ENCODE measurements at places on chromosomes 7 and 10.

DNA sequence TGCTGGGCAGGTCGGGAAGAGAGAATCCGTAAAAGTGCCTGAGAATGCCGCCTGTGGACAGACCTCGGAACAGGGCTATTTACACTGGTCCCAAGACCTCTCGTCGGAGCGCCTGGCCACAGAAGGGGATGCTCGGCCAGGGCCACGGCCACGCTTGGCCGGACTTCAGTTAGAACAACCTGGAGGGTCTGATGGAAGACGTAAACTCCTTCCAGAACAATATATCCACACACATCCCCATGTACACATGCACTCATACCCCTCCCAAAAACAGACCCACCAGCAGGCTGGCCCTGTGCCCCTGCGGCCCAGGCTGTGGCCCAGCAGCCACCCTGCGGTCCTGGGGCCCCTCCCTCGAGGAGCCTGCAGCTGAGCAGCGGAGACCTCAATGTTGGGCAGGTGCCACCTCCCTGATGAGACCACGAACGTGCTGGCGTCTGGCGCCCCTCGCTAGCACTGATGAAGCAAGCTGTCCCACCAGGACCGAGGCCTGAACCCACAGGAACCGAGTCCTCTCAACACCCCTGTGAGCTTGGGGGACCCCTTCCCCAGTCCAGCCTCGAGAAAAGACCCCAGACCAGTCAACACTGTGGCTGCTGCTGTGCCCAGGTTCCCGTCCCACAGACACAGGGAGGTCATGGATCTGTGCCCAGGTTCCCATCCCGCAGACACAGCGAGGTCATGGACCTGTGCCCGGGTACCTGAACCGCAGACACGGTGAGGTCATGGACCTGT is 8.9 kb downstream of the CFAP46 start:
- no peak for DNase-seq

DNA sequence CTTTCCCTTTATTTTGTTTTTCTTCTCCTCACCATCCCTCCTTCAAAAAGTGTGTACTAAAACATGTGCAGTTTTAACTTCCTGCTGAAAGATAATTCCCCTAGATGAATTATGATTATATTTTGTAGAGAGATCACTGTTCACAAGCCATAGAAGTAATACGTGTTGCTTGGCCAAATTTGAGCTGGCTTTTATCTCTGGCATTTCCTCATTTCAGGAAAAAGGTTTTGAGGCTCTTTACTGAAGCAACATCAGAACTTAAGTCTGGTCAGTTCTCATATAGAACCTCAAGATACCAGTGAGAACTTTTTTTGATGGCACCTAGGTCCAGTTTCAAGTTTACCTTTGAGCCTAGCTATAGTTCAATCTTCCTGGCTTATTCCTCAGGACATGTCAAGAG is 463.3 kb downstream of the INHBA start:
- no peak for DNase-seq

- no peak for DNase-seq
These were observed 160.5 kb downstream of the GFRA1 start for GRCh38 chr10:116112232-116113231.

DNA sequence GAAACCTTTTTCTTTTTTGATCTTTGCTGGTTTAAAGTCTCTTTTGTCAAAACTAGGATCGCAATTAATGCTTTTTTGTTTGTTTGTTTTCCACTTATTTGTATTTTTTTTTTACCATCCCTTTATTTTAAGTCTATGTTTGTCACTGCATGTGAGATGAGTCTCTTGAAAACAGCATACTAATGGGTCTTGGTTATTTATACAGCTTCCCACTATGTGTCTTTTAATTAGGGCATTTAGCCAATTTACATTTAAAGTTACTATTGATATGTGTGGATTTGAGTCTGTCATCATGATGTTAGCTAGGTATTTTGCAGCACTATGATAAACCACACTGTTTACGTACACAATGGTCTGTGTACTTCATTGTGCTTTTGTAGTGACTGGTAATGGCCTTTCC is 34.7 kb upstream of the PPP1R3A start:
- no peak for DNase-seq

GRCh38 chr7:42739638-42740037 is 172.2 kb downstream of the C7orf25 start:
- DNase-seq, result no peak

GRCh38 chr7:158809596-158809995 is 19.7 kb downstream of the ESYT2 start:
- DNase-seq, result no peak

DNA sequence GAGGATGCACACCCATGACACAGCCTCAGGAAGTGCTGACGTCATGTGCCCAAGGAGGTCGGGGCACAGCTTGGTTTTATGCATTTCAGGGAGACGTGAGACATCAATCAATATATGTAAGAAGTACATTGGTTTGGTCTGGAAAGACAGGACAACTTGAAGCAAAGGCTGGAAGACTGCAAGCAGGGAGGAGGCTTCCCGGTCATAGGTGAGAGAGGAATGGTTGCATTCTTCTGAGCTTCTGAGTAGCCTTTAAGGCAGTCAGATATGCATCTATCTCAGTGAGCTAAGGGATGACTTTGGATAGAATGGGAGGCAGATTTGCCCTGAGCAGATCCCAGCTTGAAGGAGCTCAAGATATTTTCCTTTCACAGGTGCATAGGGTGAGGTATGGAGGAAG is 349.5 kb downstream of the TYW1 start:
- DNase-seq, result no peak

DNA sequence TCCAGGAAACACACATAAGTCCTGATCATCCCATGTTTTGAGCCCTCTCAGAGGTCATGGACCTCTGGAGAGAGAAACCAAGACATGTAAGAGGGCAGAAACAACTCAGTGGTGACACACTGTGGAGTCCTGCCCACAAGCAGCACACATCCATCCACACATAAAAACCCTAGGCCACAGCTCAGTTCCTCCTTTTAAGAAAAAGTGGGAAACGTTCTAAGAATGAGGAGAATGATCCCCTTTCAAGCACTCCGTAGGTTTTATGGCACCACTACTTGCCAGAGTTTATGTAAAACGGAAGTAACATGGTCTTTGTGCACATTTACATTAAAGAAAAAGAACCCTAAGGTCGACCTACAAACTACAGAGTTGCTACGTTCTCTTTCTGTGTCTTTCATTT is 19.9 kb downstream of the ATAD1 start:
- DNase-seq, result no peak

DNA sequence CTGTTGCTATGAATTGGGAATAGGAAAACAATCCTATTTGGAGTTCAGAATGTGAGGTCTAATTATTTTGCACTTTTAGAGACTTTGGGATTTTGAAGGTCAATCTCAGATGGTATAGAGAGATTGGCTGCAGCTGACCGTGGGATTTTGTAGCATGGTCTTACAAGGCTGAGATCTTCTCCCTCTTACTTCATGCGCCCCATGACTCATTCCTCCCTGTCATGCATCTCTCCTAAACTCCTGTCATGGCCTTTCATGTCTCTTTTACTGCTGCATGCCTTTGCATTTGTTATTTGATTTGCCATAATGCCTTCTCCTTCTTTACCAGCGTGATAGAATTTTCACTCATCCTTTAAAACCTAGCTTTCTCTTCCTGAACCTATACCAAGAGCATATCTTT is 133.1 kb downstream of the BBS9 start:
- no peak for DNase-seq

DNA sequence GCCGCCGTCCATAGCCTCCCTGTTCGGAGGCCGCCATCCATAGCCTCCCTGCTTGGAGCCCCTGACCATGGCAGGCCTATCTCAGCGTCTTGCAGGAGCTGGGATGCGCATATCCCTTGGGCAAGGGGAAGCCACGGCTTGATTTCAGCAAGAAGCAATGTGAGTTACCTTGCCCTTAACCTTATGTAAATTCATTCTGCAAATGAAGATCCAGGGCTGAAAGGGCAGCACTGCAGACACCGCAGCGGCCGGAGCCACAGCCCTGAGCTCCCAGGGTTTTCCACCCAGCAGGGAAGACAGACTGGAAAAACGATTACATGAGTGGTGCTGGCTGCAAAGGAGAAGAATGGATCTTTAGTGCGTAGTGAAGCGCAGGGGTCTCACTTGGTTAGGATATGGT is 95.8 kb downstream of the SEC61G start:
- DNase-seq, result no peak

DNA sequence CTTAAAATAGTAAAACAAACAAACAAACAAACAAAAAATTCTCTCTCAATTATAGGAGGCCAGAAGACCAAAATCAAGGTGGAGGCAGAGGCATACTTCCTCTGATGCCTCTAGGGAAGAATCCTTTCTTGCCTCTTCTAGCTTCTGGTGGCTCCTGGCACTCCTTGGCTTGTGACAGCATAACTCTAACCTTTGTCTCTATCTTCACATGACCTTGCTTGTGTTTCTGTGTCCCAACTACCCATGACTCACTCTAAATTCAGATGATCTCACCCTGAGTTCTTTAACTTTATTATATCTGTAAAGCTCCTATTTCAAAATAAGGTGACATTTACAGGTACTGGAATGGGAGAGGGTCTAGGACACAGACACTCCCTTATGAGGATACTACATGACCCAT is 88.3 kb upstream of the ANTXRL start:
- DNase-seq, result no peak

- no peak for DNase-seq
These were observed 40.6 kb upstream of the MAGI2 start for GRCh38 chr7:79494046-79494445.

- no peak for DNase-seq
These were observed 330.8 kb downstream of the ABCA13 start for GRCh38 chr7:48502021-48502420.

DNA sequence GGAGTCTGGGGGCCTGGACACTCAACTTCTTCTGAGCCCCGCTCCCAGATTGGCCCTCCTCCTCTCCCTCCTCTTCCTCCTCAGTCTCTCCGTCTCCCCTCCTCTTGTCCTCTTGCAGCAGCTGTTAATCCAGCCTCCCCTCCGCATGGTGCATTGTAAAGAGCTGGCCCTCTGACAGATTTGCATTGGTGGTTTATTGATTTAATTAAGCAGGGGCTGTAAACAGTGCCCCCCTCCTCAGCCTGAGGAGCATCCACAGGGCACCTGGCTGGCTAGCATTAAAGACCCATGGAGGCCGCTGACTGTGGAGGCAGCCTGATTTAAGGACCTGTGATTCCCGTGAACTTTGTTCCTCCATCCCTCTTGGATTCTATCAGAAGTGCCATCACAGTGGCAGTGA is 28.9 kb upstream of the PCBD1 start:
- DNase-seq, result no peak

DNA sequence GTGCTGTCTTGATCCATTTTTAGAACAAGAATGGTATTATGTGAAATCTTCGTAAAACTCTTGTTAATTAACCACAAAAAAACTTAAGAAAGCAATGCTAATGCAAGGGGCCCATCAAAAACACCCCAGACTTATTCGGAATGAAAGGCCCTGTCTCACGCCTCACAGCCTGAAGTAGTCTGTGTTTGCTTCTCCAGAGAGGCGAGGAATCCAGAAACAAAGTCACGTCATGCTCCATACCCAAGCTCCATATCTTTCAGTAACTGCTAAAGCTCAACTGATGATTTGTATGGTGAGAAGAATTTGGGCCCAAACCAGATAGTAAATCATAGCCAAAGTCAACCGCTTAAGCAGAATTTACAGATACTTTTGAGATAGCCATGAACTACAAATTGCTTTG is 155.4 kb downstream of the ATE1 start:
- DNase-seq, result no peak

DNA sequence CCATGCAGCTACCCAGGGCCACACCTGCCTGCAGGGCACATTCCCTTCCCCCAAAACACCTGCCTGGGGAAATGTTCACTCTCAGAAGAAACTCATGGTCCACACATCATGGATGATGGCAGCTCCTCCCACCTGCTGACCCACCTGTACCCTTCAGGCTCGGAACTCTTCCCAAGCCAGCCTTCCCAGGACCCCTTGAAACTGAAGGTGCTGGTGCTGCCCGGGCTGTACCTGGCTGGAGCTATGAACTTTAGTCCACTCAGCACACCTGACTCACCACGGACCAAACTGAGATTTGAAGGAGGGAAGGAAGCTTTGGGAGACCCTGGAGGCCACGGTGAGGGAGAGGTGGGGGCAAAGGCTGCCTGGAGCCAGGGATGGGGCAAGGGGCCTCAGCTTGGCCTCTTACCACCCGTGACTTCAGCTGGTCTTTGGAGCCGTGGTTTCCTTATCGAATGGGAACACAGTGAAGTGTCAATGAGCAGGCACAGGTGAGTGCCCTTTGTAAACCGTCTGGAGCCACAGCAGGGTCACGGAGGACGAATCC is 30.1 kb upstream of the INPP5A start:
- DNase-seq, result no peak

Measured in stimulated activated CD8-positive, alpha-beta memory T cell treated with anti-CD3 and anti-CD28 coated beads, Interleukin-2, amount 100 ng/mL, for 48 hours (primary cell).